ENCODE measurements at places on chromosomes 16 and 17. TPM values are rescaled to one million over a fixed set of nuclear protein-coding genes. Genes with fewer than 3 reads are reported as not detected.

DUS1L gene
- total RNA-seq: 129 TPM

CMTM4 gene
- 106 TPM for total RNA-seq

- no peaks in the 10 kb centered on the region for H3K36me3 ChIP-seq
- no peak overlapping the region for H3K27ac ChIP-seq
- DNase-seq: no peak
- H3K4me1 ChIP-seq: no peaks in the 10 kb centered on the region
- H3K27me3 ChIP-seq: peaks cover 1% of the 10 kb centered on the region
Measured at GRCh38 chr17:34730816-34731215, 151.4 kb downstream of the TMEM132E start.

DNA sequence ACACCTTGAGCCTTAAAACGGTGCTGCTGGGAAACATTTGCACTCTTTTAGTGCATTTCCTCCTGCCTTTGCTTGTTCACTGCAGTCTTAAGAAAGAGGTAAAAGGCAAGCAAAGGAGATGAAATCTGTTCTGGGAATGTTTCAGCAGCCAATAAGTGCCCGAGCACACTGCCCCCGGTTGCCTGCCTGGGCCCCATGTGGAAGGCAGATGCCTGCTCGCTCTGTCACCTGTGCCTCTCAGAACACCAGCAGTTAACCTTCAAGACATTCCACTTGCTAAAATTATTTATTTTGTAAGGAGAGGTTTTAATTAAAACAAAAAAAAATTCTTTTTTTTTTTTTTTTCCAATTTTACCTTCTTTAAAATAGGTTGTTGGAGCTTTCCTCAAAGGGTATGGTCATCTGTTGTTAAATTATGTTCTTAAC, 4.4 kb downstream of the SOX9 start:
- peaks cover 1% of the 10 kb centered on the region for H3K36me3 ChIP-seq
- no peak overlapping the region for H3K4me3 ChIP-seq
- DNase-seq: no peak
- H3K27me3 ChIP-seq: no peaks in the 10 kb centered on the region
- no peak overlapping the region for H3K27ac ChIP-seq

GRCh38 chr16:82650804-82651203, 24.0 kb downstream of the CDH13 start:
- H3K4me3 ChIP-seq: no peak overlapping the region
- DNase-seq: no peak
- peaks cover 62% of the 10 kb centered on the region for H3K4me1 ChIP-seq

- H3K27me3 ChIP-seq: no peaks in the 10 kb centered on the region
- DNase-seq: no peak
- no peaks in the 10 kb centered on the region for H3K4me1 ChIP-seq
- H3K4me3 ChIP-seq: no peak overlapping the region
- H3K27ac ChIP-seq: peak overlapping the region; percentile 36
- no peaks in the 10 kb centered on the region for H3K36me3 ChIP-seq
Measured at GRCh38 chr17:72266112-72266775, 145.4 kb downstream of the SOX9 start.

TMEM98 gene
- 189 TPM for total RNA-seq

All from Caco-2 (cell line).